Calu3 (cell line): ENCODE measurements at places on chromosomes 3 and 15.

DNA sequence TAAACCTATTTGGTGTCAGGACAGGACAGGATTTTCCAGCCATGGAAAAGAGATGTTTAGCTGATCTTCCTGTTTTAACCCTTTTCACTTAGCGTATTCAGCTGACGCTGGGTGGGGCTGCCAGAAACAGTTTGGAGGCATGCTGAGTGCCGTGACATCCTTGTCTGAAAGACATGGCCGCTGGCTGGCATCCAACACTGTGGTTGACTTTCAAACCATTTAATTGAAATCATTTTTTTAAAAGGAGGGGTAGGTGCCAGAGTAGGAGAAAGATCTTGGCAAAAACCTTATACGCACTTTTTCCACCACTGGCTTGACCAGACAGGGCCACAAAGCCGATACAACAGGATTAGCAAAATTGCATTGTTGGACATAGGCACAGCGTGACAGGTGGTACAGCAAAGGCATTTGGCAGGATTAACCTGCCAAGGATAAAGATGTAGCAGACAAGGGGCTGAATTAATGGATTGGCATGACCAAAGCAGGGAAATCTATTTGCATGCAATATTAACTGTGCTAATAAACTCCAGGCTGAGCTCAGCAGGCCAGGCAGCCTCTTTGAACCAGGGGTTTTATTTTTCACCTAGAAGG lies 131.8 kb upstream of the TOPAZ1 start:
- no peak for DNase-seq

- no peak for DNase-seq
Observed at GRCh38 chr3:174276826-174277225, 582.3 kb upstream of the NAALADL2 start.

GRCh38 chr3:50211930-50212329 lies 6.9 kb downstream of the SLC38A3 start:
- DNase-seq: no peak

DNA sequence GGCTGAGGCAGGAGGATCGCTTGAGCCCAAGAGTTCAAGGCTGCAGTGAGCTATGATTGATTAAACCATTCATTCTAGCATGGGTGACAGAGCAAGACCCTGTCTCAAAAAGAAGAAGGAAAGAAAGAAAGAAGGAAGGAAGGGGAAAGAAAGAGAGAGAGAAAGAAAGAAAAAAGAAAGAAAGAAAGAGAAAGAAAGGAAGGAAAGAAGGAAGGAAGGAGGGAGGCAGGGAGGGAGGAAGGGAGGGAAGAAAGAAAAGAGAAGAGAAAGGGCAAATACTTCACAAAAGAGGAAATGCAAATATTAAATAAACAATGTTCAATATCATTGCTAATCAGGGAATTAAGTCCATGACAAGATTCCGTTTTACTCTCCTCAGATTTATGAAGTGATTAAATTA lies 4.0 kb upstream of the KIF7 start:
- DNase-seq: no peak

DNA sequence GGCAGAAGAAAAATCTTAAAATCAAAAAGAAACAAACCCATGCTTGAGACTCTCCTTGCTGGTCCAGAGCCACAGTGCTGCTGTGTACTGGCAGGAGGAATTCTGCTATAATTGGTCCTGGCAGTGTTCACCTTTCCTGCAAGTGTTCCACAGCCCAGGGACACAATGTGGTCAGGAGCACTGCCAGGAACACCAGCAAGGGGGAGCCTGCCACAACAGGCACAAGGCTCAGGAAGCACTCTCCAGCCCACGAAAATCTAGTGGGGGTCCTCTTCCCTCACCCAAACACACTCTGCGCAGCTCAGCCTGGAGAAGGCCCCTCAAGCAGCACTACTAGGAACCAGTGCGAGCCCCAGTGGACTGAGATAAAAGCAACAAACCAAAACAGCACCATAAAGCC lies 92.9 kb downstream of the UBE3A start:
- DNase-seq: no peak

DNA sequence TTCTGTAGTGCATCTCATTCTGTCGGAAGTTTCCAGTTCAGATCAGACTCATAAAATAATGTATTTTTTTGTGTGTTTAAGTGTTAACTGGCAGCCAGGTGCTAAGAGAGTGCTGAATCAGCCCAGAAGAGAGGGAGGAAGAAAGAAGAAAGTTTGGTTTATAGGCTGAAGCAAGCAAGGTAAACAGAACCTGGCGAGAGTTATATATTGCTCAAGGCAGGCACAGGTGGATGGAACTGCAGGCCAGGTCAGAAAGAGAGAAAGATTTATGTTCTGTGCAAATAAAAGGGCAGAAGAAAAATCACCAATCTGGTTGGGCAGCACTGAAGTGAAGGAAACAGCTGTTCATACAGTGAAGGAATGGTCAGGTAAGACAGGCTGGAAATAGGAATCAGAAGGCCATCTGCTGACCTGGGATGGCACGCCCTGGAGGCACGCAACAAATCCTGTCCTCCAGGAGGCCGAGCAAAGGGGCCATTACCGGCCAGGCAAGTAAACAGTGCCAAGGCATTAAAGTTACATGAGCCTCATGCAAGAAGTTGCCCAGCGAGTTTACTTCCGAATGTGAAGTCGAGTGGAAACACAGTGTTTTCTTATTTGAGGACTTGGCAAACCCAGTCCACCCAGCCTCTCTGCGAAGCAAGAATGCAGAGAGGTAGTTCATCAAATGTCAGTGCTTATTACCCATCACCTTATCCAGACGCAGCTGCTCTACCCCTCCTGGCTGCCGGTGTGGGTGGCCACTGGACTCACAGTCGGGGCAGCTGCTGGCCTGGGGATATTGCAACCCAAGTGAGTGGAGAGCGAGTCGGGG lies 309.8 kb downstream of the VPS13C start:
- peak; percentile 12 for DNase-seq

GRCh38 chr15:80606511-80607071 lies 88.5 kb upstream of the ABHD17C start:
- no peak for DNase-seq
